Mesothelial cell of epicardium (in vitro differentiated cells): ENCODE measurements at places on chromosomes 12 and 14.

DNA sequence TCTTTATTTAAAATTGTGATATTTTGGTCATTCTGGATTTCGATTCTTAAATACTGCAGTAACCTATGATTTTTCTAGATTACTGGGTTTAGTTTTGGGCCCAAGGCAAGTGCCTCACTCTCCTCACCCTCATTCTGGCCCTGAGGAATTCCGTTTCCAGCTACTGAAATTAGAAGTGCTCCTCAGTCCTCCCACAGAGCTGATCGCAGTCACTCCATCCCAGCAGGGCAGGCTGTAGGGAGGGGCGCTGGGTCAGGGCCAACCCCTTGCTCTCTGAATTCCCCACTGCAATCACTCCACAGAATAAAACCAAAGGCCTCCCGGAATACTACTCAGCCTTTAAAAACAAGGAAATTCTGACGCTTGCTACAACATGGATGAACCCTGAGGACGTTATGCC lies 66.5 kb upstream of the DIO3 start:
- peak; percentile 1 for DNase-seq

DNA sequence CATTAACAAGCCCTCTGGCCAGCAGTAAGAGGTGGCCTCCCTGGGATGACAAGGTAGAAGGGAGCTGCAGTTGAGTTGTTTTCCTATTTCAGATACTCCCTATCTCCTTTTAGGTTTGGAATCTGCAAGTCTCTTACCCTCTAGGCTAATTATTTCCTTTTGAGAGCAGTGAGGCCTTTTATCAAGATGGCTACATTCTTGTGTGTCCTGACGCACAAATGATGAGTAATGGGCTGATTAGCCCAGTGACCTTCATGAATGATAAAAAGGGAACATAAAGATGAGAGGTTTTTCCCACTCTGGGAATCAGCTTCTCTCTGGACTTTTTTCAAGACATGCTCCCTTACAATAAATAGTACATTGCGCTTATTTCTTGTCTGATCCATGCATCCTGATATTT lies 22.9 kb downstream of the DYRK2 start:
- DNase-seq: no peak

- no peak for DNase-seq
These were observed 891.0 kb downstream of the AACS start for GRCh38 chr12:125956186-125956585.

GRCh38 chr14:36173161-36173560 lies 3.4 kb downstream of the PTCSC3 start:
- DNase-seq: no peak

GRCh38 chr14:21454843-21455544 lies 929 bp downstream of the CHD8 start:
- no peak for DNase-seq

- DNase-seq: no peak
These were observed 91.0 kb downstream of the VRK1 start for GRCh38 chr14:96888158-96888557.
